ENCODE measurements at places on chromosomes 2 and 18.

GRCh38 chr2:205680067-205680466, 2.2 kb upstream of the NRP2 start:
- H3K27me3 ChIP-seq, result no peaks in the 10 kb centered on the region
- H3K36me3 ChIP-seq, result no peaks in the 10 kb centered on the region
- no peak for DNase-seq

DNA sequence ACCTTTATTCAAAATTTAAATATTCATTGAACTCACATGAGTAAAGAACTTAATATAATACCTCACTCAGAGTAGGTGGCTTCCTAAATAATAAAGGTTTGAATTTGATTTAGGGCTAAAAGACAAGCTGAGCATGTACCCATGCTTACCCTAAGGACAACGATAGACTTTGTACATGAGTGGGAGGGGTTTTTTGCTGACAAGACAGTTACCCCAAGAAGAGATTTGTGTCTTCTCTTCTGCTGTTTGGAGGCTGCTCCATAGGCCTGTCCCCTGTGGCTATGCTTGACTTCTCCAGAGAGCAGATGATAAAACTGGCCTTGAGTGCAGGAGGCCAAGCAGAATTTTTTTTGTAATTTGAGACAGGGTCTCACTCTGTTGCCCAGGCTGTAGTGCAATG, 383.9 kb downstream of the TMEM182 start:
- no peak for DNase-seq
- H3K4me1 ChIP-seq, result peaks cover 8% of the 10 kb centered on the region
- H3K4me3 ChIP-seq, result no peak overlapping the region
- H3K27ac ChIP-seq, result no peak overlapping the region

DNA sequence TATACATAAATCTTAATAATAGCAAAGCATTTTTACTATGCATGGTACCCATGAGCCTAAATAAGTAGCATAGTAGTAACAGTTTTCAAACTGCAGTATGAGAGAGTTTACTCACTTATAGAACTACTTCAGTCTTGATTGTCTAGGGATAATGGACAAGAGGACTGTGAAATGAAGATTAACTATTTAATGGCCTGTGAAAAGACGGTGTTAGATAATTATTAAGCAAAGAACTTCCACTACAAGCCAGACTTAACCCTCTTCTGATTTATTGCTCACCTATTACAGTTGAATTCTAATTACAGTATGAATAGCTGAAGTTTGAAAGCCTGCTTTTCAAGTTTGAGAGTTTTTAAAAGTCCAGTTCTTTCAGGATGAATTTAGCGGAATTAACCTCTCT, 18.9 kb downstream of the PIK3C3 start:
- H3K4me1 ChIP-seq, result peaks cover 26% of the 10 kb centered on the region
- peaks cover 10% of the 10 kb centered on the region for H3K36me3 ChIP-seq
- no peak for DNase-seq
- no peaks in the 10 kb centered on the region for H3K27me3 ChIP-seq
- no peak overlapping the region for H3K4me3 ChIP-seq

GRCh38 chr18:48800466-48800865, 150.3 kb downstream of the SMAD7 start:
- no peak overlapping the region for H3K4me3 ChIP-seq
- DNase-seq, result peak; percentile 59
- H3K36me3 ChIP-seq, result peaks cover 41% of the 10 kb centered on the region

GRCh38 chr2:109153005-109153784, 24.2 kb downstream of the SH3RF3 start:
- no peak overlapping the region for H3K4me3 ChIP-seq
- no peak overlapping the region for H3K27ac ChIP-seq
- no peaks in the 10 kb centered on the region for H3K27me3 ChIP-seq
- peaks cover 87% of the 10 kb centered on the region for H3K4me1 ChIP-seq
- DNase-seq, result no peak

DNA sequence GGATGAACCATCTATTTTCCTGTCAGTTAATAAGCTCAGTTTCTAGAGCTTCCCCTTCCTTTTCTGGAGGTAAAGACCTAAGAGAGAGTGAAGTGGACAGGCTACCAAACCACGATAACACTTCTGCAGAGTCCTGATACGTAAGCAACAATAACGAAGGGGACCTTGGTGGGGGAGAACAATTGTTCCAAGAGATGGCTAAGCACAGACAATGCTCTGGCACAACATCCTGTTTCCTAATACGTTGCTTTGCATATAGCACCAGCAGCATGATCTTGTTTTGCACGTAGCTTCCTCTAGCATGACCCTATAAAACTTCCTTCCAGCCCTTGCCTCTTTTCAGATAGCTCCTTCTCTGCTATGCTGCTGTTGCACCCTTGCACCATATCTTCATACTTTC, 247.3 kb downstream of the RAD51AP2 start:
- H3K36me3 ChIP-seq, result no peaks in the 10 kb centered on the region
- no peak for DNase-seq
- H3K4me3 ChIP-seq, result no peak overlapping the region
- H3K27me3 ChIP-seq, result peaks cover 4% of the 10 kb centered on the region
- no peak overlapping the region for H3K27ac ChIP-seq
- H3K4me1 ChIP-seq, result no peaks in the 10 kb centered on the region

Data from chondrocyte (in vitro differentiated cells).